Epithelial cell of prostate (primary cell): ENCODE measurements at places on chromosomes 16 and 17.

GRCh38 chr16:56367764-56368163, 57.6 kb downstream of the AMFR start:
- DNase-seq, result no peak

- DNase-seq, result no peak
These were observed 111.8 kb downstream of the ENGASE start for GRCh38 chr17:79186406-79186805.

DNA sequence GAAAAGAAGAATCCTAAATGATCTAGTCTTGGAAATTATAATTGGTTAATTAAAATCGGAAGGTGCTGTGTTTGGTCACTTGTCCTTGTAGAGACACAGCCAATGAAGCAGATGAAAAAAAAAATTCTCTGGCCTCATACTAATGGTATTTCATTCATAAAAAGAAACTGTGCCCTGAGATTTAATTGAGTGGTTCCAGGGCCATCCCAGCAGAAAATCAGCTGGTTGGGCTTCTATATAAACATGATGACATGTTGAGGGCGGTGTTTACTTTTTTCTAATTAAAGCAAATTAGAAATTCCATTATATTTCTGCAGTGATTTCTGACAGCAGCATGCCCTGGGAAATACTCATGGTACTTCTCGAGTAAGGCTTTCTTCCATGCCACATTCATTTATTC, 191.9 kb upstream of the KCNJ16 start:
- DNase-seq, result no peak

DNA sequence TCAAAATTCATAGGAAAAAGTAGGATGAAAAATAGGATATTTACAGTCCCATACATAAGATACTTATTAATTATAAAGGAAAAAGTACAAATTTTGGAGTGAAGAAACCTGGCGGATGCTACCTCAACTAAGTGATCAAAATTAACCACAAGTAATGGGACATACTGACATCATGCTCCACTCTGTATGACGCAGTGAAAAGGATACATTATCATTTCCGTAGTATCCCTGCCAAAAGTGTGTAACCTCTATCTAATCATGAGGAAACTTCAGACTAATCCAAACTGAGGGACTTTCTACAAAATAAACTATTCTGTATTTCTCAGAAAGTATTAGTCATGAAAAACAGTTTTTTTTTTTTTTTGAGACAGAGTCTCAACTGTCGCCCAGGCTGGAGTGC, 60.5 kb downstream of the TRIM37 start:
- no peak for DNase-seq

GRCh38 chr16:23229714-23230113, 47.2 kb downstream of the SCNN1G start:
- DNase-seq, result no peak

DNA sequence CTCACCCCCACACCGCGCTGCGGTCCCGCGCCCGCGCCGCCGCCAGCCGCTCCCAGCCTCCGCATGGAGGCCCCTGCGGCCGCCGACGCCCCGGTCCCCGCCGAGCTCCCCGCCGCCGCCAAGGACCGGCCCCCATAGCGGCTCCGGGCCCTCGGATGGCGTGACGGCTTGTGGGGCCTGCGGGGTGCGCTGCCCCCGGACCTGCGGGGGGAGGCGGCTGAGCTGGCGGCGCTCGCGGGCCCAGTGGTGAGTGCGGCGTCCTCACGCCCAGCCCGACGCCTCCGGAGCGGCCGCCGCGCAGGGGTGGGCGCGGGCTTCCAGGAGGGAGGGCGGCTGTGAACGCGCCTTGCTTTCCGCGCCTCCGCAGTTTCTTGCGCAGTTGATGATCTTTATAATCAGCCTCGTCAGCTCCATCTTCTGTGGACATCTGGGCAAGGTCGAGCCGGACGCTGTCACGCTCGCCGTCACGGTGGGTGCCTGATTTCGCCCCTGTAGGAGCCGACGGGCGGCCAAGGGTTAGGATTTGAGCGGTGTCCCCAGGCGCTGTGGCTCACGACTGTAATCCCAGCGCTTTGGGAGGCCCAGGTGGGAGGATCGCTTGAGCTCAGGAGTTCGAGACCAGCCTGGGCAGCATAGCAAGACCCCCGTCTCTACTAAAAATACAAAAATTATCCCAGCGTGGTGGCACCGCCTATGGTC, 46.4 kb downstream of the SLC47A1 start:
- no peak for DNase-seq
